Panc1 (cell line): ENCODE measurements at places on chromosomes 7 and 10.

DNA sequence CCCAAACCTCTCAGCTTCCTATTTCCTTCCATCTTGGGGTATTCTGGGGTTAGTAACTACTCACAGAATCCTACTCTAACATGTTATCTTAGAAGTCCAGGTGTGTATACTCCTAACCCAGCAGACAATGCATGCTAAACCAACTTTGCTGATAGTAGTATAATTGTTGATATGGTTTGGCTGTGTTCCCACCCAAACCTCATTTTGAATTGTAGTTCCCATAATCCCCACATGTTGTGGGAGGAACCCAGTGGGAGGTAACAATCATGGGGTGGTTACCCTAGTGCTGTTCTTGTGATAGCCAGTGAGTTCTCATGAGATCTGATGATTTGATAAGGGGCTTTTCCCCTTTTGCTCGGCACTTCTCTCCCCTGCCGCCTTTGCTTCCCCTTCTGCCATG, 135.1 kb downstream of the CHRM2 start:
- no peak for DNase-seq

- no peak for DNase-seq
Measured at GRCh38 chr10:3833046-3833445, 48.0 kb upstream of the KLF6 start.

- no peak for DNase-seq
Measured at GRCh38 chr7:129949292-129950133, 3.2 kb downstream of the UBE2H start.

DNA sequence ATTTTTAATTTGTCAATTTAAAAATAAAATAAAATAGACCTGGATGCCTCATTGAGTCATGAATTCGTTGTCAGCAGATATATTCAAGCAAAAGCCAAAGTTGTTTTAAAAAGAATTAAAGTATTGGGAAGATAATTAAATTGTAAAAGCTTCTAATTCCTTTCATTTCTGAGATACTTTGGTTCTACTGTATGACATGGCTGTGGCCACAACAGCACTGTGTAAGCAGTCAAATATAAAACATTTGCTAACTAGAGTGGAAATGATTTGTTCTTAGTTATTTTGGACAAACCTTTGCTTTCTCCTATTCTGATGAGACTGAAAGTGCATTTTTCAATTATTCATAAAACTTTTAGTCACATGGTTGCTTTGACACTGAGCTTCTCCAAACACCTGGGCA, 143.6 kb upstream of the FAM13C start:
- DNase-seq: no peak

DNA sequence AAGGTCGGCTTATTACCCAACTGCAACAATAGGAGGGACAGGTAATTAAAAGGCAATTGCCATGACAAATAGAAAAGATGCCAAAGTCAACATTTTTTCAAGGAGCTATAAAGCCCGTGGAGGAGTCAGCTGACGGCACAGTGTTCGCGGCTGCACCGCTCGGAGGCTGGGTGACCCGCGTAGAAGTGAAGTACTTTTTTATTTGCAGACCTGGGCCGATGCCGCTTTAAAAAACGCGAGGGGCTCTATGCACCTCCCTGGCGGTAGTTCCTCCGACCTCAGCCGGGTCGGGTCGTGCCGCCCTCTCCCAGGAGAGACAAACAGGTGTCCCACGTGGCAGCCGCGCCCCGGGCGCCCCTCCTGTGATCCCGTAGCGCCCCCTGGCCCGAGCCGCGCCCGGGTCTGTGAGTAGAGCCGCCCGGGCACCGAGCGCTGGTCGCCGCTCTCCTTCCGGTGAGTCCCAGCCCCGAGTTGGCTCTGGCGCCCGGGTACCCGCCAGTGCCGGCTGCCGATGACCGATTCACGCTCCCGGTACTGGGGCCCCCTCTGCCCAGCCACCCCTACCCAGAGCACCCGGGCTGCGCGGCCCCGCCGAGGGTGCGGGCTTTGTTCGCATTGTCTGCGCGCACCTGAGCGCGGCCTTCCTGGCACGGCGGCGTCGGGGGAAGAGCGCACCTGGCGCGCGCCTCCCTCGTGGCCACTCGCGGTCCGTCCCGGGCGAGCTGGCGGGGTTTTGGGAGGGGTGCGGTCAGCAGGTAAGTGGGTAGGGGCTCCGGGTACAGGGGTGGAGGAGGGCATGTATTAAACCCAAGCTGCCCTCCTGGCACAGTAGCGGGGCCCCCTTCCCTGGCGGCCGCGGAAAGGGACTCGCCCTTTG, at the start of gene VWA2:
TSS of gene VWA2 (plus strand) at position 138 of the 877 bp plus-strand sequence. CDS start 9,460 bp downstream, outside the sequence.
- no peak for DNase-seq

DNA sequence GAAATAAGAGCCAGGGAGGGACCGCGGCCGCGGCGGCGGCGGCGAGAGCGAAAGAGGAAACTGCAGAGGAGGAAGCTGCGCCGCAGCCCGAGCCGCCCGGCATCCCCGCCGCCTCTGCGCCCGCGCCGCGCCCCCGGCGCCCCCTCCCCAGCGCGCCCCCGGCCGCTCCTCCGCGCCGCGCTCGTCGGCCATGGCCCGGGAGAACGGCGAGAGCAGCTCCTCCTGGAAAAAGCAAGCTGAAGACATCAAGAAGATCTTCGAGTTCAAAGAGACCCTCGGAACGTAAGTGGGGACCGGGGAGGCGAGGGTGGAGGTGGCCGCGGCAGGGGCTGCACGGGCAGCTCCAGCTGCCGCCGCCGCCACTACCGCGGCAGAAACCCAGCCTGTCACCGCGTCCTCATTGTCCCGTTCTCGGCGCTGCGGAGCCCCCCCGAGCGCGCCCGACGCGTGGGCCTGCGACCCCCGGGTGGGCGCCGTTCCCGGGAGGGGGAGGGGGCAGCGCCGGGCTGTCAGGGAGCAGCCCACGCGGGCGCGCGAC, 351 bp downstream of the CAMK1D start:
- DNase-seq: no peak

- no peak for DNase-seq
Measured at GRCh38 chr10:68559251-68559650, 886 bp upstream of the TET1 start.

- no peak for DNase-seq
Measured at GRCh38 chr7:155885167-155886155, 73.2 kb upstream of the SHH start.

DNA sequence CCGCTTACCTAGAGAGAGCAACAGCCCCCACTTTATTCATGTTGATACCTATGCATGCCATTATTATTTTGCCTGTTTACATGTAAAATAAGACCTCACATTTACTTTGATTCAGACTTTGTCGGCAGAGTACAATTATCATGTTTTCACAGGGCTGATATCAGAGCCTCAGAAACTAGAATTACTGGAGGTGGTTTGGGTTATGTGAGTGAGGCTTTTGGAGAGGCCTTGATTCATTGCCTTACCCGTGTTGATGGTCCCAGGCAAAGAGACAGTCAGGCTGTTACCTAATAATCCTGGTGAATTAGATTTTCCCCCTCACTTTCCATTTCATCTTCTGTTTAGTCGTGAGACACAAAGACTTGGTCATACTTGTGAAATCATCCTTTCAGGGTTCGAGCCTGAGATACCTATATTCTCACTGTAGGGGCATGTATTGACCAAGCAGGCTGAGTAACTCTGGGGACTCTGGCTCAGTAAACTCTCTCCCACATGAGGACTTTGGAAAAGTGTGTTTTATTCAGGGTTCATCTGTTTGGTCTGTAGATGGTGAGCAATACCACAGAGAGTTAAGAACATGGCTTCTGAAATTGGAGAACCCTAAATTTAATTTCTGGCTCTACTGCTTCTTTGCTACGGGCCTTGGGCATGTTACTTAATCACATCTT, 150.9 kb downstream of the CELF2 start:
- DNase-seq: no peak

DNA sequence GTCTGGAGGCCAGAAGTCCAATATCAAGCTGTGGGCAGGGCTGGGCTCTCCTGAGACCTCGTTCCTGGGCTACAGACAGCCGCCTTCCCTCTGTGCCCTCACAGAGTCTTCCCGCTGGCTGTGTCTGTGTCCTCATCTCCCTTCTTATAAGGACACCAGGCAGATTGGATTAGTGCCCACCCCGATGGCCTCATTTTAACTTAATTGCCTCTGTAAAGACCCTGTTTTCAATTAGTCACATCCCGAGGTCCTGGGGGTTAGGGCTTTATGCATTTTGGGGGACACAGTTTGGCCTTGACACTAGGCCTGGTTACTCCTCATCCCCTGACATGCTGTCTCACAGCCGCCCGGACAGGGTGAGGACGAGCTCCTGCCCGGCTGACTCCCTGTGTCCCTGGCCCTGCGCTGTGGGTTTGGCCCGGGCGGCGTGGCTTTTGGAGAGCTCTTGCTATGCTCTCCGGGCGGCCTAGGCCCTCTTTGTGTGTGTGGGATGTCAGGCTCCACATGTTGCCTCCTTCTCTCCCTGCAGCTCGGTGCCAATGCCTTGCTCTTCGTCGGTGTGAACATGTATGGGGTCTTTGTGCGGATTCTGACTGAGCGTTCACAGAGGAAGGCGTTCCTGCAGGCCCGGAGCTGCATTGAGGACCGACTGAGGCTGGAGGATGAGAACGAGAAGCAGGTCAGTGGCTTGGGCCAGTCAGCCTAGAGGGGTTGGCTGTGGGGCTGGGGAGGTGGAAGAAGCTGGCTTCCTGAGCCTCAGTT, 18.2 kb downstream of the ADCY1 start:
- no peak for DNase-seq

DNA sequence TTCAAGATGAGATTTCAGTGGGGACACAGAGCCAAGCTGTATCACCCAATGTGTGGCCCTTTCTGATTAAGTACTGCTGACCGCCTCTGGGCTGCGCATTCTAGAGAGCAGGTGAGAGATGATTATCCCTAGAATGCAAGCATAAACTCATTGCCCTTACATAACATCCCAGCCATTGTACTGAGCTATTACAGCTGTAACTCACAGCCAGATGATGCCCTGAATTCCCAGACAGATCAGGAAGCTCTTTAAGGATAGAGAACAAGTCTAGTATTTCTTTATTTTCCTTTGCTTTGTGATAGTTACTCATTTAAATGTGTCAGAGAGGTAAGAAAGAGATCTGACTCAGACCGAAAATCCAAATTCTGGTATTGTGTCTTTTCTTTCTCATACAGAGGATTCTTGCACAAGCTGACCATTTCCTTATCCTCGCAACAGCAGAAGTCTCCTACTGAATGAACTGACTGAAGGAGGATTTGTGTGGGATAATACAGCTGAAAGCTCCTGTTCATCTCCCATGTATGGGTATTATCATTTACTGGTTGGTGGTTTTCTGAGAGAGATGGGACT, 58.4 kb downstream of the ZNF22 start:
- DNase-seq: no peak

- no peak for DNase-seq
Measured at GRCh38 chr10:125060482-125060825, 99.9 kb downstream of the CTBP2 start.

DNA sequence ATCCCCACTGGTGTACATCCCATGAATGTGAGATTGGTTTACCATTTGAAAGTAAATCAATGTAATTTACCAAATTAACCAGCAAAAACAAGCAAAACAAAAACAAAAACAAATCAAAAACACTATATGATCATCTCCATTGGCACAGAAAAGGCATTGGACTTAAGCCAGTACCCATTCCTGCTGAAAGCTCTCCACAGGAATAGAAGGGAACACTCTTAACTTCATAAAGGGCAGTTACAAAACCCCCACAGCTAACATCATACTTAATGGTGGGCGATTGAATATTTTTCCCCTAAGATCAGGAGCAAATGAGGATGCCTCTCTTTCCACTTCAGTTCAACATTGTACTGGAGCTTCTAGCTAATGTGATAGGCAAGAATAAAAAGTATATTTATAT, 34.1 kb downstream of the PRKG1 start:
- no peak for DNase-seq

DNA sequence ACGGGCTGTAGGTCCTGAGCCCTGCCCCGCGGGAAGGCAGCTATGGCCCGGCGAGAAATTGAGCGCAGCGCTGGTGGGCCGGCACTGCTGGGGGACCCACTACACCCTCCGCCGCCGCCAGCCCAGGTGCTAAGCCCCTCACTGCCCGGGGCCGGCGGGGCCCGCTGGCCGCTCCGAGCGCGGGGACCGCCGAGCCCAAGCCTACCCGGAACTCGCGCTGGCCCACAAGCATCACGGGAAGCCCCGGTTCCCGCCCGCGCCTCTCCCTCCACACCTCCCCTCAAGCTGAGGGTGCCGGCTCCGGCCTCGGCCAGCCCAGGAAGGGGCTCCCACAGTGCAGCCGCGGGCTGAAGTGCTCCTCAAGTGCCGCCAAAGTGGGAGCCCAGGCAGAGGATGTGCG, 5.5 kb upstream of the CACUL1 start:
- DNase-seq: no peak
